Caco-2 (cell line): ENCODE measurements at places on chromosomes 2 and 18. TPM values are rescaled to one million over a fixed set of nuclear protein-coding genes. Genes with fewer than 3 reads are reported as not detected.

NBEAL1 gene
- 39.9 and 44.1 TPM in 2 replicates for total RNA-seq

EVX2 gene
- 0.07 TPM in 1 of 2 replicates, not detected in the other for total RNA-seq

PREPL gene
- 41.8 and 46.4 TPM in 2 replicates for total RNA-seq

FBLN7 gene
- 0.39 and 0.59 TPM in 2 replicates for total RNA-seq

CHRNG gene
- total RNA-seq: not detected in 2 replicates

KCNIP3 gene
- total RNA-seq: not detected in 2 replicates

M1AP gene
- not detected in 2 replicates for total RNA-seq

PKDCC gene
- 322 and 339 TPM in 2 replicates for total RNA-seq

ALLC gene
- not detected in 2 replicates for total RNA-seq

PRKAG3 gene
- total RNA-seq: not detected in 2 replicates

CIB4 gene
- total RNA-seq: not detected in 2 replicates

MYL12B gene
- total RNA-seq: 457 and 467 TPM in 2 replicates

C2orf78 gene
- not detected in 2 replicates for total RNA-seq

GPR39 gene
- total RNA-seq: 26.8 and 28.7 TPM in 2 replicates

TUBB8B gene
- total RNA-seq: 0.91 and 1.4 TPM in 2 replicates

TFCP2L1 gene
- total RNA-seq: 17.8 and 18.4 TPM in 2 replicates

ASB18 gene
- not detected in 2 replicates for total RNA-seq

CTLA4 gene
- total RNA-seq: 0.43 TPM in 1 of 2 replicates, not detected in the other

- no peak for DNase-seq
Measured at GRCh38 chr2:171956135-171956825, 34.0 kb downstream of the HAT1 start.

GRCh38 chr2:185012643-185013042 lies 414.3 kb downstream of the ZNF804A start:
- DNase-seq: peak; percentile 9

- DNase-seq: no peak
Measured at GRCh38 chr18:74012954-74013630, 134.5 kb downstream of the FBXO15 start.

GRCh38 chr2:172137109-172137508 lies 34.4 kb upstream of the DLX2 start:
- no peak for DNase-seq

DNA sequence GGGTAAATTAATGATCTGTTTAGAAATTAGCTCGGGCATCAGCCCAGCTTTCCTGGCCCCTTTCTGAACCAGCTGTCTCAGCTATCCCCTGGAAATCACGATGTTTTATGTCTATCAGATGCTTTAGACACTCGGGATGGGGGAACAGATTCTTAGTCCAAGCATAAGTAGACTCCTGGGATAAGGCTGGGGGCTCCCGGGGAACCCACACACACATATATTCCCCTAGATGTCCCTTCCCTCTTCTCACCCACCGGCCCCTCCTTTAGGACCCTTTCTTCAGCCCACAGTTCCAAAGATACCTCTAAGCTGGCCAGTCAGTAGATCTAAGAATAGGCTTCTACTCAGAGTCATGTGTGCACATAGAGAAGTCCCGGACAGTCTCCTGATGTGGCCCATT lies 151.5 kb upstream of the COPS8 start:
- no peak for DNase-seq

DNA sequence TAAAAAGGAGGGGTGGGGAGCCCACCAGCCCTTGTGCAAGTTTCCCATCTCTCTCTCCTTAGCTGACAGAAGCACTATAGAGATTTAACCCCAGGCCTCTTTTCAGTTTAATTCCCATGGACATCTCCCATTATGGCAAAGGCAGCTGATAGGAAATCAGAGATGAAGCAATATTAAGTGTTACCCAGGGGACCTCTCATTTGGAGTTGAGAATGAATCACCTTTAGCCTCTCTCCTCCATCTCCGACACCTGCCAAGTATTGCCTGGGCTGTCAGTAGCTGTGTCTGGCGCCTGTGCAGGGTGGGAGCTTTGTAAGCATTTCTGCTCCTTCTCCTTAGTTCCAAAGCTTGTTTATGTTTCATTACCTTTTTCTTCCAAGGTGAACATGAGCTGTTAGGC lies 109.0 kb downstream of the AQP4 start:
- no peak for DNase-seq

DNA sequence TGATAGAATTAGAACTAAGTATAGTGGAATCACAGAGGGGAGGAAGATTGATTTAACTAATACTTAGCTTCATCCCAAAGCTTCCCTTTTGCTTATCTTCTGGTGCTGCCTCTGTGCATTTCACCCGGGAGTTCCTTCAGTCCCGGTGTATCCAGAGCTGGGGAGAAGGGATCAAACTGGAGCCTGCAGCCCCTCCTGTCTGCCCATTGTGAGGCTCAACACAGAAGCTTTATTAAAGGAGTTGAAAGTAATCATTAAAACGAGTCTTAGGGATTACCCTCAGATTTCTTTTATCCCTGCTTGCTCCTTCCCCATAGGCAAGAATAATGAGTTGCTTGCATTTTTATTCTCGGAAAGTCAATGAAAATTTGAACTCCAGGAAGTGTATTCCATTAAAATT lies 739.7 kb upstream of the DDX18 start:
- no peak for DNase-seq

- no peak for DNase-seq
Measured at GRCh38 chr2:176677746-176678265, 408.6 kb downstream of the MTX2 start.

- DNase-seq: no peak
Measured at GRCh38 chr2:151987484-151987883, 111.4 kb downstream of the CACNB4 start.

DNA sequence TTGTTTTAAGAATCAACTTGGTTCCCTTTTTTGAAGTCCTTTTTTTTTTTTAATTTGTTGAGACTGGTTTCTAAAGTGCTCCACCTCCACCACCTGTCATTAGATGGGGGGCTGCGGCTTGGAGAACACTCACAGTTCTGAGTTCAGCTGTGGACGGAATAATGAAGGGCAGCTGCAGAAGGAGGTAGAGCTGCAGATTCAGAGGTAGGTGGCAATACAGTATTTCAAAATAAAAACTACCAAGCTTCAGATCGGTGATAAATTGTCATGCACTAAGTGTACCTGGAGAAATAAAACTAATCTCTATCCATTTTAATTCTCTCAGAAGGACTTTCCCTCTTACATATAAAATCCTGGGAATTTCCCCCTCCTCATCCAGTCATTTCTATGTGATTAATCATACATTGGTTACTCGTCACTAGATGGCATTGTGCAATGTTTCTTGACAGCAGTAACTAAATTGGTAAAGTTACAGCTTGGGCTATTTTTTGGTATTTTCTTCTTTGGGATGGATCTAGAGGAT lies 81.1 kb upstream of the SLC39A10 start:
- no peak for DNase-seq

- DNase-seq: no peak
Measured at GRCh38 chr2:29528891-29529520, 392.4 kb downstream of the ALK start.

DNA sequence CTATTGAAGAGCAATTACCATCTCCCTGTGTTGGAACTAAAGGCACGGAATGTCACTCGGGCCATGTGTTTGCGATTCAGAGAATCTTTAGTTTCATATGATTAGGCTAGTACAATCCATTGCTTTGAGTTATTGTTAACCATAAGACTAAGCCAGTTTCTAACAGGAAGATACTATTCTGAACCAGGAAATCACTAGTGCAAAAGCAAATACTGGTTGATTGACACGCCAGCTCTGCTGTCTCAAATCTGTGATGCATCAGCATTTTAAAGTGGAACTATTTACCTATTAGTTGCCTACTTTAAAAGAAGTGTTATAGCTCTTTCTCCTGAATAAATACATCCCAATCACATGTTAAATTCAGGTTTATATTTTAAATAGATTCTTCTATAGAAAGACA lies 61.9 kb downstream of the AFTPH start:
- no peak for DNase-seq

DNA sequence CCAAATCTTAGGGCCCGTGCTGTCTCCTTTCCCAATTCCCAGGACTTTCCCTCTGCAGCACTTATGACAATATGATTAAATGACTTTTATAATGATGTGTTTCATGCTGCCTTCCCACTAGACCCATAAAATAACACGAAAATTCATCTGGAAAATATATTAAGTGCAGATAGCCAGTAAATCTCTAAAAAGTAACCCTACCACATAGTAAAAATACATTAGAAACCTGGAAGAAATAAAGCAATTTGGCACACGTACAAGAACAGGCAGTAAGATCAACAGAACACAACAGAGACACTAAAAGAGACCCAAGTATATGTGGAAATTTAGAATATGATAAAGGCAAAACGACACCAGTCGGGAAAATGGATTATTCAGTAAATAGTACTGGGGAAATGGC lies 30.2 kb upstream of the POMC start:
- no peak for DNase-seq

DNA sequence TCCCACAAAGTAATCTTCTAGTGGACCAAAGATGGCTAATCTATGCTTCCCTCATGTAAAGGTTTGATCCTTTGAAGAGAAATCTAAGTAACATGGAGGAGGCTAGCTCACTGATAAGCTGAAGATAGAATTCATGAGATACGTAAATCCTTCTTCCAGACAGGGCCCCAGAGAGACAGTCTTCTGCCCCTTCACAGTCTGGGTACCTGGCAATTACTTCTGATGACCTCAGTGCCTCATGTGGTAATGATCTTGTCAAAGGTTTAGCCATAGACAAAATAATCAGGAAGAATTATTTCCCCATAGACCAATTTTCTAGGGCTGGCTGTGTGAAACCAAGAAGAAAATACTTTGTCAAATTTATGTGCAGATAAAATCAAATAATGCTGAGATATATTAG lies 495.8 kb downstream of the METTL4 start:
- no peak for DNase-seq

DNA sequence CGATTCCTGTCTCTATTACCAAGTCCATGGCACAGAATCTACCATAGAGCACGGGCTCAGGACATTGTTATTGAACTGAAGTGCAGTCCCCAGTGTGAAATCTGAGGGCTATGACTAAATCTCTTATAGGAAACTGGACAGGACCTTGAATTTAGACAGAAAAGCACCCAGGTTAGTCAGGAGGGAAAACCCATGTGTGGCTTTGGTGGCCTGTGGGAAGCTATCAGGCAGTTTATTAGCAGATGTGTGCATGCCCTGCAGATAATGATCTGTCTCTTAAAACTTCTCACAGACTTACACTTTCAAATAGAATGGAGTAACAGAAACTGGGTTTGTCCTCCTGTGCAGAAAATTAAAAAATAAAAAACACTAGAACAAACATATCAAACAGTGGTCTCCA lies 610.0 kb upstream of the RAB6C start:
- no peak for DNase-seq

DNA sequence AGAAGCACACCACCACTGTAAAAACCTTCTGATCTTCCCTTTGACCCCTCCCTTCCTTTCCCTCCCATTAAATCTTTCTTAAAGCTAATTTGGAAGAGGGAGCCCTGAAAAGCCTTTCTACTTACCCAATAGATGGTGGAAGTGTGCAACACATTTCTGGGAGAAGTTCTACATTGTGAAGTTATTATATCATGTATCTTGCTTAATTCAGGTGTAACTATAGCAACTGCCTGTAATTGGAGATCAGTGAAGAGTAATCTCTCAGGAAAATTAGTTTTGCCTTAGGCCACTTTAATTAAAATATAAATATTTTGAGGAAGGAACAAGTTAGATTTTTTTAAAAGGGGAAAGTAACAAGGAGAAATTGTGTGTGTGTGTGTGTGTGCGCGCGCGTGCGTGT lies 266.0 kb downstream of the SH3BP4 start:
- DNase-seq: no peak

DNA sequence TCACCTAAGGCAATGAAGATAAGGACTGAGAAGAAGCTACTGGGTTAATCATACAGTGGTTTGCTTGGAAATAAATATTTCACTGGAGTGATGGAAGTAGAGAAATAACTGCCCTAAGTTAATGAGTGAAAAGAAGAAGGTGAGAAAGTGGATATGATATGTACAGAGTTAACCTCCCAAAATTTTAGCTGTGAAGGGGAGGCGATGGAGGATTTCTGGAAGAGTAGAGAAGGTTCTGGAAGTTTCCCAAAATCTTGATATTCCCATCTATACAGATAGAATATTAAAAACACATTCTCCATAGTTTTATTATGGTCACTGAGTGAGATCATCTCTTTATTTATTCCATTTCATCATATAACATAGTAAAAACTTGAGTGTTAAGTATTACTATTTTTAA lies 296.6 kb upstream of the RGPD4 start:
- no peak for DNase-seq

GRCh38 chr2:205682971-205683501 lies 735 bp downstream of the NRP2 start:
- no peak for DNase-seq

DNA sequence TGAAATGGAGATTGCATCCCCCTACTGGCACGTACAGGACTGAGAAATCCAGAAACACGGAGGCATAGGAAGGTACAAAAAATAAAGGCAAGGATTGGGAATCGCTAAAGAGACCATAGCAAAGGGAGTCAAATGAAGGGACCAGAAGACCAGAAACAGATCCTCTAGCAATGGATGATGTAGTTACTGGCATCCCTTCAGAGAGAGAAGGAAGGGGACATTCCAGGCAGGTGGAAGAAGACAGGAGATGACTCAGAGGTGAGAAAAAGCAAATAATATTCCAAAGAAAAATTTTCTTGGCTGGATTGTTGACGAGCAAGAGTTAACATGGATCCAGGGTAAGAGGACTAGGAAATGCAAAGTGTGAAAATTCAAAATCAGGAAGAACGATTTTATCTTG lies 78.4 kb upstream of the FZD7 start:
- DNase-seq: no peak

DNA sequence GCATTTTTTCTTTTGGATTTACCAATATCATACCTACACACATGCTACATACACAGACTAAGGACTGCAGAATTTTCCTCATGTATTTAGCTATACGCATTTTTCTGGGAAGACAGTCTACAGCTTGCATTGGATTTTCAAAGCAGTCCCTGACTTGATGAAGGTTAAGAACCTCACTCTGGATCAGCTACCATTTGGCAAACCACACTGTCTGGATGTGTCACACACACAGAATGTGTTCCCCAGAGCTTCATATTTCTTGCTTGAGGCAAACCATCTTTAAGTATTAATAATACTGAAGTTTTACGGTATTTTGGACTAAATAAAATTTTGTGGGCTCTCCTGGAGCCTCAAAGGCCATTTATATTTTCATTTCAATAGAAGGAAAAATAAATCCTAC lies 102.3 kb downstream of the TCF4 start:
- DNase-seq: no peak

DNA sequence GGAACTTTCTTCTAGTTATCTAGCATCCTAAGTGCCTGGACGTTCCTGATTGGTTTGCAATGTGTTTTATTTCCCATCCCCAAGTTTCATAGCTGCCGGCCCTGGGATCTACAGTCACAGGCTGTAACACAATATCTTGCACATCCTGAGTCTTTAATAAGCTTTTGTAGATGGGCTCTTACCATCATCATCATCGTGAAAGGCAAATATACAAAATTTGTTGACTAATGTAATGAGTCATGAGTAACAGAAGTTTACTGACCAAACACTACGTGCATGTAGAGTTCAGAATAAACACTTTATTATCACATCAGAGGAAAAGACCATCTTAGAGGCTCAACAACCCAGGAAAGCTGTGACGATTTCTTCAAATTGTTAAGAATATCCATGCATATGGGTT lies 8.1 kb upstream of the TYMS start:
- DNase-seq: no peak
